ENCODE measurements at places on chromosomes 16 and 17.

- DNase-seq = no peak
These were observed 33.5 kb downstream of the ARSG start for GRCh38 chr17:68324654-68325336.

- DNase-seq = no peak
These were observed 12.2 kb upstream of the DUS1L start for GRCh38 chr17:82077617-82078358.

DNA sequence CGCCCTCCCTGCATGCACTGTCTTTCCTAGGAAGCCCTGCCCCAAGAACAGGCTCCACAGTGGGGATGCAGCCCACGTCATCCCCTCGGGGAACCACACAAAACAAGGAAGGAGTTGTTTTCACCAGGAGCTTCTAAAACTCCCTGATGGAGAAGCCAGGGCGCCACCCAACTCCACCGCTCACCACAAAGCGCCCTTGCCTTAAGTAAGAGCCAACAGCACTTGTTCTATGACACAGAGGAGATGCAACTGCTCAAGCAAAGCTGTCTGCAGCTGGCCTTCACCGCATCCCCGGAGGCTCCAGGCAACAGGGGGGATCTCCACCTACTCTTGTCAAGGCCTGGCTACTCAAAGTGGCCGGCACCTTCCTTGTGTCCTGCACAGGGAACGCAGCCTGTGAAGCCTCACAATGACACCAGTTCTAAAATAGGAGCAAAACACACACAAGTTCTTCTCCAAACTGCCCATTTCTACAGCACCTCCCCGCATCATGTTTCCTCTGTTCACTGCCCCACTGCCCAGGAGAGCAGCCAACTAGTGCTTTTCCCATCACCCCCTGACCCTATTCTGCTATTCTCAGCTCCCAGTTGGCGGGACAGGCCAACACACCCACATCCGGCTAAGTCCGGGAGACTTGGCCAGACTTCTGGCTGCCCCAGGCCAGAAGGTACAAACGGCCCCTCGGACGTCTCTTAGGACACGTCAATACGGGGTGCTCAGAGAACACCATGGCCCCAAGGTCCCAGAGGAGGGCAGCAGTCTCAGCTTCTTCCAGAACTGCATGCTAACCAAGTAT lies 24.2 kb downstream of the MPG start:
- no peak for DNase-seq

GRCh38 chr17:77151186-77151585 lies 10.4 kb downstream of the SEC14L1 start:
- DNase-seq = no peak

GRCh38 chr17:80667462-80668277 lies 123.0 kb downstream of the RPTOR start:
- no peak for DNase-seq

- no peak for DNase-seq
These were observed 74.6 kb downstream of the SOCS1 start for GRCh38 chr16:11181242-11181898.

DNA sequence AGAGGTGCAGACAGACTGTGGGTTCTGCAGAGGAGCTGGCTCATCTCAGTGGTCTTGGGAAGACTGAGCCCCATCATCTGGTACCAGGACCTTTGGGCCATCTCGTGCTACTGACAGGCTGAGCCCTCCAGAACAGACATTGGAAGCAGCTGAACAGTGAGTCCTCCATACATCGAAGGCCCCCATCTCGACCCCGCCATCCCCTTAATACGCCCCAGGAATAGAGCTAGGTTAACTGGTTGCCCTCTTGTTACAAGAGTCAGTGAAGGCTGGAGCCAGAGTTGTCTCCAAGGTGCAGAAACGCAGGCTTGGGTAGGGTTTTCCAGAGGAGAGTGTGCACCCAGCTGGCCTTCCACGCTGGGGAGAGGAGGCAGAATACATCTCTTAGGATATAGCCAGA lies 76.0 kb downstream of the N4BP1 start:
- DNase-seq = no peak

DNA sequence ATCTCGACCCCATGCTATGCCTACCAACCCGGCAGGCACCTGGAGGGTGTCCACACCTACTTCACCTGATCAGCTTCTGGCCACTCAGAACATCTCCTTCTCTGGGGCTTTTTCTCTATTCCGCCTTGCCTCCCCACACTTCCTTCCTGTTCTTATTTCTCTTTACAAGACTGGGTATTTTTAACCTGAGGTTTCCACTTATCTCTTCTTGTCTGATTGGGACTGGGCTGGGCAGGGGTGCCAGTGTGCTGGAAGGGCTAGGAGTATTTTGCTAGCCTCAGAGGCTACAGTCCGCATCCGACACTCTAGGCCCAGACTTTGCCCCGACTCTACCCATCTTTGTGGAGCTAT lies 26.2 kb upstream of the ZNF652 start:
- DNase-seq = no peak

GRCh38 chr17:80593181-80593580 lies 48.5 kb downstream of the RPTOR start:
- no peak for DNase-seq

GRCh38 chr17:41116297-41116696 lies 1.9 kb downstream of the KRTAP4-11 start:
- no peak for DNase-seq

- no peak for DNase-seq
These were observed 264.4 kb upstream of the MON1B start for GRCh38 chr16:76926595-76926994.

GRCh38 chr17:5745111-5745813 lies 161.0 kb upstream of the NLRP1 start:
- no peak for DNase-seq

DNA sequence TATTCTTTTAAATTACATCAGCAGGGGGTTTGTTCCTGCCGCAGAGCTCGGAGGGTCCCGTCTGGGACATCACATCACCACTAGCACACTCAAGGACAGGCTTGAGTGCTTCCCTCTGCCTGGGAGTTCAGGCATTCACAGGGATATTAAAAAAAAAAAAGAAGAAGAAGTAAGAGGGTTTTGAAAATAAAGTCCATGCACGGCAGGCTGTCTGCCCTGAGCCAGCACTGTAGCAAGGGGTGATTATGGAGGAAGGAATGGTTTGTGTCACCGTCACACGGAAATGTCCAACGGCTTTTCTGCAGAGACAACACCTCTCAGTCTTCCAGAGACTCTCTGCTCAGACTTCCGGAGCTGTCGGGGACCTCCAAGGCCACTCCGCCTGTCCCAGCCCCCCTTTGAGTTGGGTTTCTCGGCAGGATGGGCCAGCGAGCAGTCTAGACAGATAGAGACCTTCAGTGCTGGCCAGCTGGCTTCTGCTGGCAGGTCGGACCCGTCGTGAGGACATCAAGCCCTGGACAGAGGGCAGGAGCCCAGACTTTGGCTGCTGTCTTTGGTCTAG lies 33.6 kb downstream of the MEOX1 start:
- no peak for DNase-seq

DNA sequence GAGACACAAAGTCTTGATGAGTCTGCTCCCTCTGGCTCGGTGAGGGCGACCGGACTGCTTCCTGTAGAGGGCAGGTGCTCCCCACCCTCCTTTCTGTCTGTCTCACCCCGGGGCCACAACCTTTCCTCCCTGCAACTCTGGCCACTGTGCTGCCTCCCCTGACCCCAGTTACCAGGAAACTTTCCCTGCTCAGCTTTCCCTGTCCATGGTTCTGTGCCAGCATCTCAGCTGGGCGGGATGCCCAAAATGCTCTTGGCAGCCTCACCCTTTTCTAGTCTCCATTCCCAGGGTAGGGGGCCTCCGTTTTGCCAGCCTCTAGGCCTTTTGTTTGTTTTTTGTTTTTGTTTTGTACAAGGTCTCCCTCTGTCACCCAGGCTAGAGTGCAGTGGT lies 1.4 kb downstream of the PLD2 start:
- no peak for DNase-seq

DNA sequence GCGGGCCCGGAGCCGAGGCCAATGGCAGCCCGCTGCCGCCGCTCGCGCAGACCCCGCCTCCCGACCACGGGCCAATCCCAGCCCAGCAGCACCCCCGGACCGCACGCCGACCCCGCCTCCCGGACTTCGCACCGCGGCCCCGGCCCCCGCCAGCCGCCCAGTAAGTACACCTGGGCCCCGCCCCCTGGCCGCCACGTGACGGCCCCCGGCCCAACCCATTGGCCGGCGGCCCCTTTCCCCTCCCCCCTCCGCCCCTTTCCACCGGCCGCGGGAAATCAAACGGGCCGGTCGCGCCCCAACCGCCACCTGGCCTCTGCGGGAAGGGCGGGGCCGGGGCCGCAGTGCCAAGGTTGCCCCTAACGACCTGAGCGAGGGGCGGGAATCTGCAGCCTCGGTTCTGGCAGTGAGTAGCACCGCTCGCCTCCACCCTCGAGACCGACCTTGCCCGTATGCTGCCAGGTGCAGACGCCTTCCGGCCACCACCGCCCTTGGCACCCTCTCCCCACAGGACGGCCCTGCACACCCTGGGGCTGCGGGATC lies at the start of gene YBX2:
Gene YBX2 (minus strand): TSS at position 26 of the 540 bp plus-strand sequence. CDS start 139 bp downstream, outside the sequence.
- peak; percentile 56 for DNase-seq

DNA sequence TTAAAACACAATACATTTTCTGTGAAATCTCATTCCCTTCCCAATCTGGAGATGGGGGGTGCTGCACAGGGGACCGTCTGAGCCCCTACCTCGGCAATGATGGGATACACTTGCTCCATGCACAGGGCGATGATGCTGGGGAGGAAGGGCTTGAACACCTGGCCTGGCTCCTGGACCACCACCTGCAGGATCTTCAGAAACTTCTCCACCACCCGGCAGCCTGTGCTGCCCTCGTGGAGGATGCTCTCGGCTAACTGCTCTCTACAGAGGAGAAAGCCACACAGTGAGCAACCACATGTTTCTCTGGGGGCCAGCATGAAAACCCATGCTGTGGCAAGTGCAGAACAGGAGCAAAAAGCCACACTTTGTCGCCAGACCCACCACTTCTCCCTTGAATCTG lies 42.4 kb upstream of the GSG1L start:
- no peak for DNase-seq

DNA sequence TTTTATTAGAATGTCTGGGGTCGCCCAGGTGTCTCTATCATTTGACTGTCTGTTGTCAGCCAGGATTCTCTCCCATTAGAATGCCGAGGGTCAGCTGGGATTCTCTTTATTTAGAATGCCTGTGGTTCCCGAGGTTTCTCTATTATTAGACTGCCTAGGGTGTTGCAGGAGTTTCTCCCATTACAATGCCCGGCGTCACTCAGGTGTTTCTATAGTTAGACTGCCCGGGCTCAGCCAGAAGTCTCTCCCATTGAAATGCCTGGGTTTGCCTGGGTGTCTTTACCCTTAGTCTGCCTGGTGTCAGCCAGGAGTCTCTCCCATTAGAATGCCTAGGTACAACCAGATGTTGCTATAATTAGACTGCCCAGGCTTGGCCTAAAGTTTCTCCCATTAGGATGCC lies 2252.0 kb downstream of the TP53TG3F start:
- no peak for DNase-seq

DNA sequence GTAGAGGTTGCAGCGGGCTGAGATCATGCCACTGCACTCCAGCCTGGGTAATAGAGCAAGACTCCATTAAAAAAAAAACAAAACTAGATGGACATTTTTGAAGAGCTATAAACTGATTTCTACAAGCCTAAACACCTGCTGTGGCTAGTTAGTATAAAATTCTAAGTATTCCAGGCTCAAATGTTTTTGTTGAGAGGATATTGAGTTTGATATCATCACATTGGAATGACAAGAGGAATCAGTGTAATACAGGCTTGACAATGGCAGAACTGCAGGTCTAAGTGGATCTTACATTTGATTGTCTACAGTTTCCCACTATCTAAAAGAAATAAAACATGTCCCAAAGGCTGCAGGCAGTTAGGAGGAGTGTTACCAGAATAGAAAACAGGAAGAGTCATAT lies 23.9 kb upstream of the DLX3 start:
- DNase-seq = no peak

DNA sequence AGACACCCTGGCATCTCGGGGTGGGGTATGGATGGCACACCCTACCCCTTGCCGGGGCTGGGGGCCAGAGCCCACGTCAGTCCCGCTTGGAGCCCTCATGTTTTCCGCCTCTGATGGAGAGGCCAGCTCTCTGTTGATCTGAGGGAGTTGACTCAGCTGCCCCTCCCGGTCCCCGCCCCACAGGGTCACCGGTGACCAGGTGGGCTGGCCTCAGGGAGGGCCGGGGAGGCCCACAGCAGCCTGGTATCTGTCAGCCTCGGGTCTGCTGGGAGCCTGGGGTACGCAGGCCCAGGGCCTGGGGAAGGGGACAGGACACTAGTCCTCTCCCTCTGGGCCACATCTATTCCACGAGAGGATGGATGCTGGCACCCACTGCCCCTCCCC lies 109.5 kb upstream of the CIBAR2 start:
- no peak for DNase-seq

- no peak for DNase-seq
These were observed 174.2 kb upstream of the FAM20A start for GRCh38 chr17:68775318-68775717.

DNA sequence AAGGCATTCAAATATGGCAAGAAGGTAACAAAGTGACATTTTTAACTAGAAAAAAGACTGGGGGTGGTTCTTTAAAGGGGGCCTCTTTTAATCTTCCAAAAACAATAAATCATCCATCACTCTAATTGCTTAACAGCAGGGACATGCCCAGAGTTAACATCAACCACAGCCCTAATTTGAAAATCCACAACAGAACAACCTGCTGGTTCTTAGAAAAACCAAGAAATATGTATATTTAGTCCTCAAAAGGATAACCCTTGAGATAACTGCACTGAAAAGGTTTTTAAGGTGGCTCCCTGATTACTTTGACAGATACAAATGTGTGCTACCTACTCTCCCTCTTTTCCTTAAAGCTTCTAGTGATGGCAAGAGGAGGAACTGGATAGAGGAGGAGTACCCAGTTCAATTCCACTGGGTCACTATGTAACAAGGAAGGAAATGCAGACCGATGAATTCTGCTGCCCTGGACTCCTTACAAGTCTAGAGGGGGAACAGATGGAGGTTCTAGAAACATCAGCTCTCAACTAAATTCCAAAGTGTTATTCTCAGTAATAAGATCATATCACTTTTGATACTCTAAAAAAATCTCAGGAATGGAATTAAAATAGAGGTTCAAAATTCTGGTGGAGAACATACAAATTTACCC lies 54.3 kb downstream of the N4BP1 start:
- DNase-seq = no peak

- no peak for DNase-seq
These were observed 53.8 kb downstream of the TBX4 start for GRCh38 chr17:61505846-61506627.

DNA sequence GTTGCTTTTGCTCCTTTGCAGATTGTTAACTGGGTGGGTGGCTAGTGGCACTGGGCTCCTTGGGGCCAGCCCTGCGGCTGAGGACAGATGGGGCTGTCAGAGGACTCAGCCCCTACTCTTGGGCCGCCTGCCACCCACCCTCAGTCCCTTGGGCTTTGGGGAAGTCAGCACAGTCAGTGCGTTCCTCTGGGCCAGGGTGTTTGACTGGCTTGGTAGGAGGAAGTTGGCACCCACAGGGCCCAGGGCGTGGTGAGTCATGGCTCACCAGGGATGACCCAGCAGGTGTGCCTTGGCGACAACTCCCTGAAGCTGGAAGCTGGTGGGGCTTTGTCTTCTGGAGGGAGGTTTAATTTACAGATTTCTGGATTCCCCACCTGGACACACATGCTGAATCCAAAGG lies 32.4 kb downstream of the HAPSTR1 start:
- DNase-seq = no peak
